ENCODE measurements at places on chromosomes 13 and 19.
A peak's percentile ranks its signal among the peaks of the same experiment; 100 is the strongest.

- peak; percentile 43 for DNase-seq
These were observed 46.9 kb downstream of the KLF2 start for GRCh38 chr19:16371540-16371986.

- peak; percentile 32 for DNase-seq
These were observed 1.5 kb upstream of the ELOF1 start for GRCh38 chr19:11560404-11561051.

GRCh38 chr13:50936679-50937078 is 27.1 kb downstream of the RNASEH2B start:
- no peak for DNase-seq

GRCh38 chr19:53579518-53579917 is 41.6 kb downstream of the ZNF331 start:
- DNase-seq, result no peak

DNA sequence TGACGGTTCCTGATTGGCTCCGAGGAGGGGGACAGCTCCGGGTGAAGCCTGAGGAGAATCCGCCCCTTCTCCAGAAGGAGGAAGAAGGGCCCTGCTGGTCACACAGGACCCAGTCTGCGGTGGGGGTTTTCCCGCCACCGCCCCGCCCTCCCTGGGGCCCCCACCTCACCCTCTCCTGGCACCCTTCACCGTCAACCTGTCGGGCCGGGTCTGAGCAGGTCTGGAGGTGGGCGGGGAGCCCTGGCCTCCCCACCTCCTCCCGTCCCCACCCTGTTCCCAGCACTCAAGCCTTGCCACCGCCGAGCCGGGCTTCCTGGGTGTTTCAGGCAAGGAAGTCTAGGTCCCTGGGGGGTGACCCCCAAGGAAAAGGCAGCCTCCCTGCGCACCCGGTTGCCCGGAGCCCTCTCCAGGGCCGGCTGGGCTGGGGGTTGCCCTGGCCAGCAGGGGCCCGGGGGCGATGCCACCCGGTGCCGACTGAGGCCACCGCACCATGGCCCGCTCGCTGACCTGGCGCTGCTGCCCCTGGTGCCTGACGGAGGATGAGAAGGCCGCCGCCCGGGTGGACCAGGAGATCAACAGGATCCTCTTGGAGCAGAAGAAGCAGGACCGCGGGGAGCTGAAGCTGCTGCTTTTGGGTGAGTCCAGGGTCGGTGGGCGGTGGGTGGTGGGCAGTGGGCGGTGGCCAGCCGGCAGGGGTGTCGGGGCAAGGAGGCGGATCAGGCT is at the start of gene GNA15:
TSS of gene GNA15 (plus strand) at position 73 of the 723 bp plus-strand sequence. CDS start at position 491, 418 bp downstream.
- DNase-seq, result no peak

GRCh38 chr13:97534540-97534939 is 100.6 kb downstream of the RAP2A start:
- no peak for DNase-seq

DNA sequence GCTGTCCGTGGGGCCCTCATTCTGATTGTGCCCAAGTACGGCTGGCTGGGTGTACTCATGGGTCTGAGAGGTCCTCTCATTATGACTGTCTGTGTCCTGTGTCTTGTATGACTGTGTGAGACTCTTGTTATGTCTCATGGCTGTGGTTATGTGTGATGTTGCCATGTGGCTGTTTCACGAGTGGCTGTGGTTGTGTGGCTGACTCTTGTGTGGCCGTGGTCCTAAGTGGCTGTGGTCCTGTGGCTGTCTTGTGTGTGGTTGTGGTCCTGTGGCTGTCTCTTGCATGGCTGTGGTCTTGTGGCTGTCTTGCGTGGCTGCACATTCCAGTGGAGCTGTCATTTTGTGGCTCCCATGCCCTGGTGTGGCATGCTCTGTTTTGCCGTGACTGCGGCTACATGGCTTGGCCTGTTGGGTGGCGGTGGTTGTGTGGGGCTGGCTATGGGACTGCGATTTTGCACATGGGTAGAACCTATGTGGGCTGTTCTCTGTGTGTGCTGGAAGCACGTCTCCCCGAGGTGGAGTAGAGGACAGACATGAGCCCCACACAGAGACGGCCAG is 2.5 kb downstream of the LYL1 start:
- DNase-seq, result no peak

DNA sequence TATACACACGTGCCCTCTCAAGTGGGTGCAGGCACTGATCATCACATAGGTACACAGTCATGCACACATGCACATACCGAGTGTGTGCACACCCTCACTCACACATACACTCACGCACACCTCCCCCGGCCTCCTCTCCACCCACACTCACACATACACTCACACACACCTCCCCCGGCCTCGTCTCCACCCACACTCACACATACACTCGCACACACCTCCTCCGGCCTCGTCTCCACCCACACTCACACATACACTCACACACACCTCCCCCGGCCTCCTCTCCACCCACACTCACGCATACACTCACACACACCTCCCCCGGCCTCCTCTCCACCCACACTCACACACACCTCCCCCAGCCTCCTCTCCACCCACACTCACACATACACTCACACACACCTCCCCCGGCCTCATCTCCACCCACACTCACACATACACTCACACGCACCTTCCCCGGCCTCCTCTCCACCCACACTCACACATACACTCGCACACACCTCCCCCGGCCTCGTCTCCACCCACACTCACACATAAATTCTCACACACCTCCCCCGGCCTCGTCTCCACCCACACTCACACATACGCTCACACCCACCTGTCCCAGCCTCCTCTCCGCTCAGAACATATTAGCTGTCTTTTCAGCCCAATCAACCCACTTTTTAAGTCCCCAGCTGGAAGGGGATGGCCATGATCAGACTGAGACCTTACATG is 105.2 kb upstream of the VSTM2B start:
- no peak for DNase-seq

DNA sequence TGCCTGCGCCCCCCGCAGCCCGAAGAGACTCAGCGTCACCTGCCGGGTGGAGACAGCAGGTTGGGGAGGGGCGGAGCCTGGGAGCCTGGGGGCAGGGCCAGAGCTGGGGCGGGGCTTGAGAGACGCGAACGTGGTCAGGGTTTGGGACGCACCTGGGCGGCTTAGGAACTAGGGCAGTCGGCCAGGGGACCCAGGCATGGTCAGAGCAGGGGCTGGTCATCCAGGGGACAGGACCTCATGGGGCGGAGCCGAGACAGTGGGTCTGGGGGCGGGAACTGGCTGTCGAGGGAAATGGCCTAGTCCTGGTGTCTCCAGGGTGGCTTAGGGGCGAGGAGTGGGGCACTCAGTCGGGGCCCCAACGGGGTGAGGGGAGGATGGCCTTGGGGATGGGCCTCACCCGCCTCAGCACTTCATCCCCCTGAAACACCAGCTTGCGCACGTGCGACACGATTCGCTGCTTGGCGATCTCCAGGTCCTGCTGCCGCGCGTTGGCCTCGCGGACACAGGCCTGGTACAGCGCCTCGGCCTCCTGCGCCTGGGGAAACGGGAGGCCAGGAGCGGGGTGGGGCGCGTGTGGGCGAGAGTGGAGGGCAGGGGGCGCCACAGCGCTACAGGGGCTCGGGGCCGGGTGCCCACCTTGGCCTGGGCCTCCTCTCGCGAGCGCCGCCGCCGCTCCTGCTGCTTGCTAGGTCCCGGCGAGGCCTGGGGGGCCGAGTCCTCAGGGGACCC is 5.8 kb downstream of the GMIP start:
- no peak for DNase-seq

DNA sequence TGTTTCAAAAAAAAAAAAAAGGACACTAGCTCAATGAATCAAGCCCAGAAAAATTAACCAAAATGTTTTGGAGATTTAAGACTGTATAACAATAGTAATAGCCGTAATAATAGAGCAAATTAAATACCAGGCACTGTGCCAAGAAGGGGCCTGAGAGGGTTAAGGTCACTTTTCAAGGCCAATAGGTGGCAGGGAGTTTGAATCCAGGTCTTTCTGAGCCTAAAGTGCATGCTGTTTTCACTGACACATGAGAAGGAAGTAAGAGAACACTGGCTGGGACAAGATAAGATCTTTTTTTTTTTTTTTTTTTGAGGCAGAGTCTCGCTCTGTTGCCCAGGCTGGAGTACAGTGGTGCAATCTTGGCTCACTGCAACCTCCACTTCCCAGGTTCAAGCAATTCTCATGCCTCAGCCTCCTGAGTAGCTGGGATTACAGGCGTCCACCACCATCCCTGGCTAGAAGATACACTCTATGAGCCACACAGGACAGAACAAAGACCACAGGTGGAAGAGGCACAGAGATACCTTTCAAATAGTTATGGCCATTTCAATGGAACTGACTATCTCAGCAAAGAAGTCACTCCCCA is 7.7 kb downstream of the FFAR2 start:
- DNase-seq, result no peak

DNA sequence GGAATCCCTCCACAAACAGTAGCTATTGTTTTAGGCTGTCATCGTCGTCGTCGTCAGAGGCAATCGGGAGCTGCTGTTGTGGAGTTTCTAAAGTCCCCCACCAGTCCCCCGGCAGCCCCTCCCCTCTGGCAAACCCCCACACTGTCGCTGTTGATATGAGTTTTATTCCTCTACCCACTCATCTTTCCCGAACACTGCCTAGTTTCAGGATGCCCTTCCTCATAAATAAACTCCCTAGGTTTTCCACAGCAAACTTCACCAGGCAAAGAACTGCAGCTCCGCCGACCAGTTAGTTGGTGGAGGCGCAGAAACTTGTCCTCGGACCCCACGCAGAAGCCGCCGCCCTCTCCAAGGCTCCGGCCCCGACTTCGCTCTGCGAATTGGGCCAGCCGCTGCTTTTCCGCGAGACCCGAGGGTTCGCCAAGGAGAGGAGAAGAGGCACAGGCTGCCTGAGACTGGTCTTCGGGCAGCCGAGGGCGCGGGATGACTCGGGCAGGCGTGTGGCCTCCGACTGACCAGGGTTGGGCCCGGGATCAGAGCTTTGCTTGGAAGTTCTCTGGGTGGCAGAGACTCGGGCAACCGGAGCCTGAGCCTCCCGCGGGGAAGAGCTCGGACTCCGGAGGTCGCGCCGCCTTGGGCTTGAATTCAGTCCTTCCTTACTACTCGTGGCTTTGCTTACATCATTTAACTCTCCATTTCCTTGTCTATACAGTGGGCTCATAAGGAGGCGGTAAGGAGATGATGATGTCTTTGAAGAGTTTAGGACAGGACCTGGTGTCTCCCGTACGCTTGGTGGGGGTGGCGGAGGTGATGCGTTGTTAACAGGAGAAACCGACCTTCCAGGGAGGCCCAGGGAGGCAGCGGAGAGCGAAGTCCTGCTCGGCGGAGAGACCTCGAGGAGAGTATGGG is 7.9 kb downstream of the PDX1 start:
- DNase-seq, result no peak

GRCh38 chr19:45645068-45645630 is 6.0 kb upstream of the EML2 start:
- DNase-seq, result no peak

- DNase-seq, result no peak
These were observed 220.8 kb downstream of the COG6 start for GRCh38 chr13:39876258-39876657.

DNA sequence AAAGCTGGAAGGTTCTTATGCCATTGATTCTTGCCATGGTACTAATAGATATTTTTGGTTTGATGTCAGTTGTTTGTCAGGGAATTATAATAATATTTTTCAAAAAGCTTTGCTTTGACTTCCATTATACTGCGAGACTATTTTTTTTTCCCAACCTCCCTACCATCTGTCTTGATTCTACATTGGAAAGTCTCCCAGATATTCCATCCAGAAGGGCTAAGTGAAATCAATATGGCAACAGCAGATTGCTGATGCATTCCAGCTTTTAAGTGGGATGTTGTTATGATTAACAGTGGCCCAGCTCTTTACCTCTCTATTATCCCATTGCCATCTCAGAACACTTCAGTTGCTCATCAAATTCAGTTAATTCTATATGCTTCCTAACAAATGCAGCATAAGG is 247.4 kb downstream of the OXGR1 start:
- no peak for DNase-seq
